ELR (cell line): ENCODE measurements at places on chromosomes 5 and 9.

GRCh38 chr5:155919725-155920124, 407.2 kb upstream of the SGCD start:
- DNase-seq: no peak

GRCh38 chr5:55303238-55303690, 4.2 kb downstream of the DHX29 start:
- DNase-seq: peak; percentile 90

- no peak for DNase-seq
These were observed 480.8 kb upstream of the TNC start for GRCh38 chr9:115598751-115599150.

DNA sequence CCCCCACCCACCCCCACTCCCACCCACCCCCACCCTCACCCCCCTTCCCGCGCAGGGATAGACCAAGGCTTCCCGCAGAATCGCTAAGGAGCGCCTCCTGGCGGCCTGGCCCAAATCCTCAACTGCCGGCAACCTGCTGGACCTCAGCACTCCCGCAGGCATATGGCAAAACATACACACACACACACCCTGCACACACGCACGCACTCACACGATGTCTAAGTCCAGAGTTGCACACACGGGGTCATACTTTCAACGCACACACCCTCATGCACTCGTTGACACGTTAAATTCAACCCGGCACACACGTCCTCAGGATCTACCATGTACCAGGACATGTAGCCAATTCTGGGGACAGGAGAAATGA, 1.7 kb downstream of the CPLX2 start:
- no peak for DNase-seq

DNA sequence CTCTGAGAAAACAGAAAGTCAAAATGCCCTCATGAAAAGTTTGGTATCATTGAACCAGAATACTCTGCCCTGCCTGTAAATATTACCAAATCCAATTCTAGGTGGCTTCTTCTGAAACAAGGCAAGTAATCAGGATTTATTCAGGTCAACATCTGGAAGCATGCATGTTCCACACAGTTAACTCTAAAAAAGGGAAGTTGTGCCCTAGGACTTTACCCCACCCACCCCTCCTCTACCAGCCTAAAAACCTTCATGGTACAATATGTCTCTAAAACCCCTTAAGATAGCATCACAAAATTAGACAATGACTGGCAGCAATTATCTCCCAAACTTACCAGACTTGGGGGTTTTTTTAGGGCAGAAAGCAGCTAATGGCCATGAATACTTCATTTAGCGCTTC, 414.8 kb upstream of the SLC30A5 start:
- no peak for DNase-seq

DNA sequence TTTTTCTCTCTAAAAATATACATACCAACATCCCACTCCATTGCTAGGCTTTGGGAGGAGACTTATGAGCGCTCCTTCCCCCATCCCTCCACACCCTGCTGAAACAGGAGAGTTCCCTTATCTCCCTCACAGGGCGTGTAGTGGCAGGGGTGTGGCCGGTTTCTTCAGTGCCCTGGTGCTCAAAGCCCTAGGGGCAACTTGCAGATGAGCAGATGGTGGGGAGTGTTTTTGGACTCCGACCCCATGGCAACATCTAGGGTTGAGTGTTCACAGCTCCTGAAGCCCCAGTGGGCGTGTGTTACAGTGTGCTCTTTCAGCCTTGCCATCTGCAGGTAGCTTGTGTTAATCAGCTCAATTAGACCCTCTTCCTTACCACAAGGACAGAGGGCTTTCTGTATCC, 409.5 kb downstream of the MAT2B start:
- DNase-seq: no peak

GRCh38 chr9:72656021-72656420, 134.6 kb downstream of the TMC1 start:
- no peak for DNase-seq
